ENCODE measurements at places on chromosomes 2 and 18. TPM values are rescaled to one million over a fixed set of nuclear protein-coding genes. Genes with fewer than 3 reads are reported as not detected.
A peak's percentile ranks its signal among the peaks of the same experiment; 100 is the strongest.

- DNase-seq = no peak
These were observed 688 bp upstream of the WDR33 start for GRCh38 chr2:127811397-127812321.

SERPINB11 gene
- not detected for total RNA-seq

- DNase-seq = no peak
These were observed 658.4 kb upstream of the FSHR start for GRCh38 chr2:49812730-49813129.

SH3BP4 gene
- total RNA-seq = 16.5 TPM

GRCh38 chr2:64108666-64109241 lies 35.5 kb downstream of the PELI1 start:
- DNase-seq = peak; percentile 55
